Sciatic nerve (tissue), 2 donors: ENCODE measurements at places on chromosomes 13 and 19.

- DNase-seq = no peak
Observed at GRCh38 chr13:65292488-65292901, 1937.6 kb downstream of the PCDH9 start.

DNA sequence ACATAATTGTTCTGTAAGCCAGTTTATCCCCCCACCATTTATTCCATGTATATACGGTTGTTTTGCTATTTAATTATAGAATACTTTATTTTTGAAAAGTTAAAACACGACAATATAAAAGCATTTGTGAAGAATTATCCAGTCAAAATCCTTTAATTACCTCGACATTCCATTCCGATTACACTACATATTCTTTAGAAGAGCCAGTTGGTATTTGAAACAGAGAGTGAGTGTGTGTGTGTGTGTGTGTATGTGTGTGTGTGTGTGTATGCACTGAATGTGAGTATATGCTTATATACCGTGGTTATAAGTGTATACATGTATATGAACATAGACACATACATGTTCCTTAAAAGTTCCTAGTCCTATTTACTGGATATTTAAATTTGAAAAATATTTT lies 87.8 kb upstream of the KLF5 start:
- no peak for DNase-seq

DNA sequence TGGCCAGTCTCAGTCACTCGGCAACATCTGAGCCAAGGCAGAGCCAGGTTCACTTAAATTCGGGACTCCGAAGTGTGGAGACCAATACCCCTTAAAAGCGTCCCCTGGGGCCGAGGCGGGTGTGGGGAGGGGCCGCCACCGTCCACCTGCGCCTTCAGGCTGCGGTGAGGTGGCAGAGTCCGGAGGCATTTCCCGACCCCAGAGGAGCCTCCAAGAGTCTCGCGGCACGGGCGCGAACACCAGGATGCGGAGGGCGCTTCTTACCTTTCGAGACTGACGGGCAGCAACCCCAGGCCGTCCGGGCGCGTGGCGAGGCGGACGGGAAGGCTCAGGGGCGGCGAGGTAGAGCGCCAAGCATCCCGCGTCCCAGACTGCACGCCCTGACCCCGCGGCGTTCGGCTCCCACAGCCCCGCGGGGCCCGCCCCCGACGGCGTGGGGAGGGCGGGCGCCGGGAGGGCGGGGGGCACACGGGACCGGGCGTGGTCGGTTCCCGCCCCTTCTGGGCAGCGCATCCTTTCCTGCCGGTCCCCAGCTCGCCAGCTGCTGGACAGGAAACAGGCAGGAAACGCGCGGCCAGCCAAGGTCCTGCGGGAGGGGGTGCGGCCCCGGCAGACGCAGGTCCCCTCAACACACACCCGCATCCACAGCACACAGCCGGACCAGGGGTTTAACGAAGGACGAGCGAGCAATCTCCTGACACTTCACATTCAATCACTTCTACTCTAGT lies at the start of gene THSD1:
TSS of gene THSD1 (minus strand) at position 406 of the 728 bp plus-strand sequence. CDS start 3,572 bp downstream, outside the sequence.
- DNase-seq = peak; percentile 77

DNA sequence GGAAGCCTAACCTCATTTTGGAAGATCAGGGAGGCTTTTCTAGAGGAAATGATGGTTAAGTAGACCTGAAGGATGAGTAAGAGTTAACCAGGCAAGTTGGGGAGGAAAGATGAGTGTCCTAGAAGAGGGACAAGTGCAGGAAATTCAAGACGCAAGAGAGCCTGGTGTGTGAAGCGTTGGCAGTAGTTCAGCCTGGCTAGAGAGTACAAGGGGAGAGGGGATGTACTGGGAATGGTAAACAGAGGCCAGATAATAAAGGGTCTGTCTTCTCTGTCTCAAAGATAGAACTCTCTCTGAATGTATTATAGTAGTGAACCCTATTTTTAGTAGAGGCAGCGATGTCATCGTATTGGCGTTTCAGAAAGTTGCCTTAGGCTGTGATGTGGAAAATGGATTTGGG lies 9.7 kb downstream of the DPY19L3 start:
- DNase-seq = no peak

DNA sequence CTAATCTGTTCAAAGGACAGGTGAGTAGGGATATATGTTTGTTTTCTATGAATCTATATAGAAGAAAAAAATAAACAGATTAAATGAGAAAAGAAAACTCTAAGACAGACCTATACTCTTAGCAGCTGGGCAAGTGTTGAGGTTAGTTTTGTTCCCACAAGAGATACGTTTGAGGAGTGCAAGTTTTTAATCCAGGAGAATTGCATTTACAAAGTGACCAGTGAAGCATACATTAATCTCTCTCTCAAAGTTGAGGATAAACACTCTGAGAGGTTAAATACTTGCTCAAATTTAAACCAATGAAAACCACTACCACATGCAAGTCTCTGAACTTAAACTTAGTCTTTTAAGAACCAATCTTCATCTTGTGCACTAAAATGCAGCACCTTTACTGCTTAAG lies 930.5 kb upstream of the MIR17HG start:
- DNase-seq = no peak

DNA sequence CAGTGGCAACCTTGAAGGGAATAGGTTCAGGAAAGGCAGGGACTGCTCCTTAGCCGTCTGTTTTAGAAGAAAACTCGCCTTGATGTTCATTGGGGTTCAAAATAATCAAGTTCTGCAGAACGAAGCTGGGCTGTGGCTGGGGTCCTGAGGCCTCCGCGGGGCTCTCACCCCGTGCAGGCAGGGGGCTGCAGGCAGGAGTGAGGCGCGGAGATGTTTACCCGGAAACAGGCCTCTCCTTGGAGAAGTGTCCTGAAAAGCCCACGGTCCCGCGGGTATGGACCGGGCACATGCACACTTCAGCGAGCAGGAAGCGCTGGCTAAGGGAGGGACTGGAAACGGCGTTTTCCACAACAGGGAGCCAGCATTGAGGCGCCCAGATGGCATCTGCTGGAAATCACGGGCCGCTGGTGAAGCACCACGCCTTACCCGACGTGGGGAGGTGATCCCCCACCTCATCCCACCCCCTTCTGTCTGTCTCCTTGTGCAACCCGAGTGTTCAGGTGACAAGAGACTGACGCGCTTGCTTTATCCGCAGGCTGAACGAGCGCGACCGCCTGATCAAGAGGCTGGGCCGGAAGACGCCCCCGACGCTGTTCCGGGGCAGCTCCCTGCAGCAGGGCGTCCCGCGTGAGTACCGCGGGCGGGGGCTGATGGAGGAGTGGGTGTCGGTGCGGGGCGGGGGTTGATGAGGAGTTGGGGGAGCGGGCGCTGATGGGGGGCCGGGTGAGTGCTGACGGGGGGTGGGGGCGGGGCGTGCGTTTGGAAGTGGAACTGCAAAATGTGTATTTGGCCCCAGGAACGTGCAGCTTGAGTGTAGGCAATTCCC lies 39.6 kb downstream of the SHISA2 start:
- DNase-seq = no peak
